Choroid plexus epithelial cell (primary cell): ENCODE measurements at places on chromosomes 4 and X.

DNA sequence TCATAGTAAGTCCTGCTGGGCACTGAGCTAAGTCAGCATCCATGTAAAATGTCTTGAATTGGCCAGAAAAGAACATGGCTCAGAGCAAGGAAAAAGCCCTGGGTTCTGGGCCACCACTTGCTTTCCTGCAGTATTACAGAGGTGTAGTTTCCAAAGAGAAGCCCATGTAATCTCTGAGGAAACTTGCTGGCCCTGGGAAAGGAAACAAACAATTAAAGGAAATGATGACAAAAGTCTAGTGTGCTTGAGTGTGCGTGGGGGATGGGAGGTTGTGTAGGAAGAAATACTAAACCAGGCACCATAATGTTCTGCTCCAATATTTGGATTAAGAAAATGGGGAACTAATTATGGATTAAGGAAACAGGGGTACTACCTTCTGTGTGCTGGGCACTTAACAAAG, 39.5 kb upstream of the SMIM10L2A start:
- no peak for DNase-seq

DNA sequence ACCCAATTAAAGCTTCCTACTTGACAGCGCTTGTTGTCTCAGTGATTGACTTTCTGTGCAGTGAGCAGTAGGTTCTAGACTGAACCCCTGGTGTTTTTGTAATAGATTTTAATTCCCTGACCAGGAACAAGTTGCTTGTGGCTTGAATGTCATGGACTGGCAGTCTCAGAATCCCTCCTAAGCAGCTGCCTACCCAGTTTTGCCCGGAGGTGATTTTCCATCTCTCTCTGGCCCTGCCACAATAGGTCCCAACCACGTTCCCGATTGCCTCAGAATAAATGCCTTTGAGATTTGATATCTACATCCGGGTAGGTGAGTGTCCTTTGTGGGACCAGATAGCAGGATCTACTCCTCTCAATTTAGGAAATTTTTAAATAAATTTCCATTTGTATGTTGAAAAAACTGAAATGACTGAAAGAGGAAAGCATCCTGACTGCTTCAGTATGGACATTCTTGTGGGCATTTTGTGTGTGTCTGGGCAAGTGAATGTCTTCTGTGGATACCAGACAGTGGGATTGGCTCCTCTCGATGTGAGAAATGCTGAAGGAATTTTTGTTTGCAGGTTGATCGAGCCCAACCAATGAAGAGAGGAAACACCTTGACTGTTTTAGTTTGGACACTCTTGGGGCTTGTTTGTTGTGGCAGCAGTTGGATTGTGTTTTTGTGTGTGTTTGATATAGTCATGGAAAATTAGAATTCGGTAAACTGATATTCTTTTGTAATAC, 1607.4 kb downstream of the C4orf33 start:
- no peak for DNase-seq

- no peak for DNase-seq
These were observed 114.0 kb downstream of the FHIP1A start for GRCh38 chr4:151522866-151523519.

- no peak for DNase-seq
These were observed 163.0 kb upstream of the TBL1X start for GRCh38 chrX:9301836-9302235.

GRCh38 chr4:80197601-80198440, 518 bp downstream of the PRDM8 start:
- no peak for DNase-seq

DNA sequence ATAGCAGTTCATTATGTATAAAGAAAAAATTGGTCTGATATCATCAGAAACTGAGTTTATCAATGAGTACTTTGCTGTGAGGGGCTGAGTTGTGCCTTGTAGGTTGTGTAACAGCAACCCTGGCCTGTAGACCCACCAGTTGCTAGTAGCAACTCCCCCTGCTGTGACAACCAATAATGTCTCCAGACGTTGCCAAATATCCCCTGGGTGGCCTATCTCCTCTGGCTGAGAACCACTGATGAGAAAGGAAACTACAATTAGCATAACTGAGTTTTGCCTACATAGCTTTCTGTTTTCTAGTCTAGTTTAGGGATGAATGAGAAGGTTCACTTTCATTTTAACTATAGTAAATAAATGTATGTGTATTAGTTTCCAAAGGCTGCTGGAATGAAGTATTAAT, 234.1 kb downstream of the CPE start:
- DNase-seq, result no peak

- peak; percentile 65 for DNase-seq
These were observed 247.6 kb upstream of the RPS6KA3 start for GRCh38 chrX:20514358-20514757.

- no peak for DNase-seq
These were observed 1653.5 kb upstream of the AGA start for GRCh38 chr4:179095585-179096221.

GRCh38 chr4:165627128-165627527, 245.9 kb upstream of the TLL1 start:
- no peak for DNase-seq

DNA sequence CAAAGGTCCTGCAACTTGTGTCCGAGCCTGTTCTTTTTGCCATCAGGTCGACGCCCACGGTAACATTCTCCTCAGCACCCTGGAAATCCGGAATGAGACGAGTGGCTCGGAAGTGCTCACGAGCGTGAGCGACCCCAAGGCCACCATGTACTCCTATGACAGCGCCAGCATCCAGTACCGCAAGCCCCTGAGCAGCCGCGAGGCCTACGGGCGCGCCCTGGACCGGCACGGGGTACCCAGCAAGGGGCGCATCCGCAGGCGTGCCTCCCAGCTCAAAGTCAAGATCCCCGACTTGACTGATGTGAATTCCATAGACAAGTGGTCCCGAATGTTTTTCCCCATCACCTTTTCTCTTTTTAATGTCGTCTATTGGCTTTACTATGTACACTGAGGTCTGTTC, 37.9 kb downstream of the COMMD8 start:
- DNase-seq, result no peak

DNA sequence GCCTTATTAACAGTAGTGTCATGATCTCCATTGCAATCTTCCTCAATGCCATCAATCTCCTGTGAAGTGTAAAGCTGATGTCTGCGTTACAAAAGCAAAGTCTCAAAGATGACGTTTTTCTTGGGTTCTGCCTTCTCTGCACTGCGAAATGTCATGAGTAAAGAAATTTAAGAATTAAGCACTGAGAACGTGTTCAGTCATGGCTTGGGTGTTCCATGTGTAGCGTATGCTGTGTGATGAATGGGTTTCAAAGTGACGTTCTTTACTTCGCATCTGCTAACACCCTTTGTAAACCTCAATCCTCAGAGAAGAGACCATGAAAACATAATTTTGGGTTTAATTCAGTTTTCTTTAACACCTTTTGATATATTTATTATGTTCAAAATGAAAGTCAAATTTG, 999 bp downstream of the NAP1L5 start:
- no peak for DNase-seq

- no peak for DNase-seq
These were observed 150.1 kb downstream of the DHX15 start for GRCh38 chr4:24434241-24434640.

DNA sequence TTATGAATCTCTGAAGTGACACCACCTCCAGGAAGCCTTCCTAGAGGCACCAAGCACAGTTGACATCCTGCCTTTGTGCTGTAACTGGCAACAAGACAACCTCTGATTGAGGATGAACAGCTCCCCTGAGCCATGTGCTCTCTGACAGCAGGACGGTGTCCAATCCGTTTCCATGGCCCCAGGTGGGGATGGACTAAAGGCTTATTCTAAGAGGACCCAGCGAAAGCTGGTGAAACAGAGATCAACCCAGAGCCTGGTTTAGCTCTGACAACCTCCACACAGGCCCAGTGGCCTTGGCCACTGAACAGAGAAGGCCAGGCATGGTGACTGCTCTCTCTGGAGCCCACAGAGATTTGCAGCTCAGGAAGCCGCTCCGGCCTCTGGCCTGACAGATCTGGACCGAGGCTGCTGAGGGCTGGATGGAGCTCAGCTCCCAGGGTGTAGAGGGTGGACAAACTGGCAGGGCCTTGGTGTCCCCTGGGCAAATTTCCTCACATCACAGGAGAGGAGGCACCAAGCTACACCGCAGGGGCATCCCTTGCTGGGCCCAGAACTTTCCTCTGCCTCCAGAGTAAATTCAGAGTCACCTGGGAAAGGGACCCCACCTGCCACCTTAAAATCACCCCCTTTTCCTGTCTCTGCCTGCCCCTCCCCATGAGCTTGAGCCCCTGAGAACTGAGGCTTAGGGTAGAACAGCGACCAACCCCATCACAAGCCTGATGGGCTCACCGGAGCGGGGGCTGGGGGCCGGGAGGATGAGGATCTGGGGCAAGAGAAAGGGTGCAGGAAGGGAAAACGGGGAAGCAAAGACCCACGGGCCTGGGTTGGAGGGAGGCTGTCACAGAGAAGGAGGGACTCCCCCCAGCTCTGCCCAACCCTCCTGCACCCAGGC, 40.2 kb downstream of the HMX1 start:
- DNase-seq, result no peak

DNA sequence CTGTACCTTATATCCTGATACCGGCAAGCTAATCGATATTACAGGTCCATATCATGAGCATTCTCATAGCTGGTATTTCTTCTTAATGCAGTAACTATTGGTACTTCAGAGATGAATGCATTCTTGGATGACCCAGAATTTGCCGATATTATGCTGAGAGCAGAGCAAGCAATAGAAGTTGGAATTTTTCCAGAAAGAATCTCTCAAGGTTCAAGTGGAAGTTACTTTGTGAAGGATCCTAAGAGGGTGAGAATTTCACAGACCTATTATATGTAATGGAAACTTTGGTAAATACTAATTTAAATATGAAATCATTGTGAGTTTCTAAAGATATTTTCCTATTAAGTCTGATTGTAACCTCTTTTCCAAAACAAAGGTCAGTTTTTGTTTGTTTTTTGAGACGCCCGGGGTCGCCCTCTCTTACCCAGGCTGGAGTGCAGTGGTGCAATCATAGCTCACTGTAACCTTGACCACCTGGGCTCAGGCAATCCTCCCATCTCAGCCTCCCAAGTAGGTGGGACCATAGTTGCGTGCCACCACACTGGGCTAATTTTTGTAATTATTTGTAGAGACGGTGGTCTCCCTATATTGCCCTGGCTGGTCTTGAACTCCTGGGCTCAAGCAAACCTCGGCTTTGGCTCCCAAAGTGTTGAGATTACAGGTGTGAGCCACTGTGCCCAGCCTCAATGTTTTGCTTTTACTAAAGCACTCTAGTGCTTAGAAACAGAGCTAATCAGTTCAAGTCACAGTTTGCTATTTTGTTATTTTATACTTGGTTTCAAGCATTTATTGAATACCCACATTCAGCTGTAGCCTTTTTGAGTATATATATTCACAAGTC, 18.6 kb downstream of the PI4K2B start:
- DNase-seq, result no peak

DNA sequence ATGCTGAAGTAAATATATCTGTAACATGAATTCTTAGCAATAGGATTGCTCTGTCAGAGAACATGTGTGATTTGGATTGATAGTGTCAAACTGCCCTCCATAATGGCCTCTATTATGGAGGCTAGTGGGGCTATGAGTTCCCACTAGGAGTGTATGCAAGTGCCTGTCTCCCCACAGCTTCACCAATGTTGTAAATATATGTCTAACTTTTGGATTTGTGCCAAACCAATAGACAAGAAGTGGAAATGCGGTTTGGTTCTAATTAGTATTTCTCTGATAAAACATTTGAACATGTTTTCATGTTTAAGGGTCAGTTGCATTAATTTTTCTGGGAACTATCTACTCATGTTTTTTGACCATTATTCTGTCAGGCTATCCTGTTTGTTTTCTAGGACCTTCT, 28.1 kb downstream of the GPAT3 start:
- DNase-seq, result no peak

DNA sequence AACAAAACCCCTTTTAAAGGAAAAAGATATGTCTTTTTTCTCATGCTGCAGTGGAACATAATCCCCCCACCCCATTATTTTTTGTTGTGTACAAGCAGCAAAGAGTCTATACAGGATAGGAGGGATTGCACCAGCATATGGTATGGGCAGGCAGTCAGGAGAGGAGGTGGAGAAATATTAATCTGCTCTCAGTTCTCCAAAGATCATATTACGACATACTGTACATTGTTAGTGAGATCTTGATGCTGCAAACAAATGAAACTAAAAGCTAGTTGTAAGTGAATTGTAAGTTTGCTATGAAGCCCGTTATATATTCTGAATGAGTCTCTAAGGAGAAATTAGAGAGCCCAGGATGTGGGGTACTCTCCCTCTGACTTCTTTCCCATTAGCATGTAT, 75.3 kb downstream of the RAPGEF2 start:
- DNase-seq, result peak; percentile 72

DNA sequence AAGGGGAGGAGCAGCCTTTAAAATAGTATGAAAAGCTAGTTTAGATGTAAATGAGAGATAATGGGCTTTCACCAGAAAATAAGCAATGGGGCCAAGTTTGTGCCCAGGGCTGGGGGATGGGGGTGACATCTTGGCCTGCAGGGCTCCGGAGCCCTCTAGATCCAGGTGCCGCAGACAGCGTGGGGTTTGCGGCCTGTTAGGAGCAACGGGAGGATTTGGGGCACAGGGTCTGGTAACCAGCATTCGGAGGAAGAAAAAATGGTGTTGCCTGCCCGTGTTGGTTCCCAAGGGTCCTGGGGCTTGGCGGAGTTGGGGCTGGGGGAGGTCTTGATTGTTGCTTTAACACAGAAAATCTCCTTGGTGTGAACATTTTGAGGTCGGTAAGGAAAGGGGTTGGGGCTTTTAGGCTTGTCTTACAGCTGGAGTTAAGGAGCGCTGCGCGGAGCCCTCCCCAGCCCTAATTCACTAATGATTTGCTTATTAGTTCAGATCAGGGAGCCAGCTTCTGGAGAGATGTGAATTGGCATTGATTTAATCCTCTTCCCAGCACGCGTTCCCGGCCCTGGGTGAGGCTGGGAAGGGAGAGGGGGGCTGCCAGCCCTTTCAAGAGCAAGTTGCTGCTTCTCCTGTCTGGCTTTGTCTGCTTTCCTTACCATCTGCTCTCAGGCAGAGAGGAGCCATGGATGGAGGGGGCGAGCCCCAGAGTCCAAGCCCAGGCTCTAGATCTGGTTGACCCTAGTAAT, 443.4 kb downstream of the BCOR start:
- no peak for DNase-seq

- DNase-seq, result no peak
These were observed 56.9 kb downstream of the MAGEC1 start for GRCh38 chrX:141960578-141960977.

GRCh38 chr4:52103319-52103718, 52.2 kb downstream of the SPATA18 start:
- peak; percentile 21 for DNase-seq

GRCh38 chr4:107094332-107094731, 58.2 kb upstream of the DKK2 start:
- peak; percentile 83 for DNase-seq

- DNase-seq, result no peak
These were observed 31.6 kb upstream of the NAP1L5 start for GRCh38 chr4:88729146-88729760.

- no peak for DNase-seq
These were observed 103.0 kb downstream of the PPEF1 start for GRCh38 chrX:18810416-18810815.
